ENCODE measurements at places on chromosomes 6 and 20.

DNA sequence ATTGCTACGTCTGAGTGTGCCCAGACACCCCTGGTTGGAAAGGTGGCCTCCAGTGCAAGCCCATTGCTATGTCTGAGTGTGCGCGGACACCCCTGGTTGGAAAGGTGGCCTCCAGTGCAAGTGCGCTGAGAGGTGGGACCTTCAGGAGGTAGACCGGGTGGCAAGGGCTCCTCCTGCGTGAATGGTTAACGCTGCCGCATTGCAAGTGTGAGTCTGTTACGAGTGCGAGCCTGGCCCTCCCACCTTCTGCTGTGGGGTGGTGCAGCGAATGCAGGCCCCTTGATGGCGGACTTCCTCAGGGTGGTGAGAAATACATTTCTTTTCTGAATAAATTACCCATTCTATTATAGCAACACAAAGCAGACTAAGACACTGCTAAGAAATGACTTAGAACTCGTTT lies 208.8 kb downstream of the DLL1 start:
- H3K36me3 ChIP-seq = no peaks in the 10 kb centered on the region
- no peak overlapping the region for H3K27ac ChIP-seq
- peaks cover 20% of the 10 kb centered on the region for H3K4me1 ChIP-seq
- DNase-seq = no peak
- peaks cover 5% of the 10 kb centered on the region for H3K27me3 ChIP-seq

GRCh38 chr6:53119772-53120409 lies 28.8 kb downstream of the GCM1 start:
- H3K27ac ChIP-seq = no peak overlapping the region
- no peaks in the 10 kb centered on the region for H3K4me1 ChIP-seq
- H3K4me3 ChIP-seq = no peak overlapping the region
- H3K27me3 ChIP-seq = peaks cover 7% of the 10 kb centered on the region
- peaks cover 2% of the 10 kb centered on the region for H3K36me3 ChIP-seq
- no peak for DNase-seq

- H3K4me1 ChIP-seq = no peaks in the 10 kb centered on the region
- H3K27ac ChIP-seq = no peak overlapping the region
- no peaks in the 10 kb centered on the region for H3K36me3 ChIP-seq
- DNase-seq = no peak
- no peaks in the 10 kb centered on the region for H3K27me3 ChIP-seq
Observed at GRCh38 chr6:102759415-102759814, 1365.9 kb downstream of the GRIK2 start.

GRCh38 chr6:161104966-161105365 lies 113.4 kb downstream of the MAP3K4 start:
- no peaks in the 10 kb centered on the region for H3K27me3 ChIP-seq
- H3K4me1 ChIP-seq = peaks cover 10% of the 10 kb centered on the region
- H3K36me3 ChIP-seq = peaks cover 39% of the 10 kb centered on the region

GRCh38 chr6:122696079-122696478 lies 83.4 kb upstream of the FABP7 start:
- no peaks in the 10 kb centered on the region for H3K36me3 ChIP-seq
- H3K4me3 ChIP-seq = no peak overlapping the region
- H3K4me1 ChIP-seq = no peaks in the 10 kb centered on the region

GRCh38 chr6:97462938-97463598 lies 180.1 kb upstream of the MMS22L start:
- H3K27ac ChIP-seq = no peak overlapping the region
- H3K4me3 ChIP-seq = no peak overlapping the region
- H3K27me3 ChIP-seq = peaks cover 6% of the 10 kb centered on the region
- H3K36me3 ChIP-seq = no peaks in the 10 kb centered on the region
